ENCODE measurements at places on chromosomes 11 and 22.

DNA sequence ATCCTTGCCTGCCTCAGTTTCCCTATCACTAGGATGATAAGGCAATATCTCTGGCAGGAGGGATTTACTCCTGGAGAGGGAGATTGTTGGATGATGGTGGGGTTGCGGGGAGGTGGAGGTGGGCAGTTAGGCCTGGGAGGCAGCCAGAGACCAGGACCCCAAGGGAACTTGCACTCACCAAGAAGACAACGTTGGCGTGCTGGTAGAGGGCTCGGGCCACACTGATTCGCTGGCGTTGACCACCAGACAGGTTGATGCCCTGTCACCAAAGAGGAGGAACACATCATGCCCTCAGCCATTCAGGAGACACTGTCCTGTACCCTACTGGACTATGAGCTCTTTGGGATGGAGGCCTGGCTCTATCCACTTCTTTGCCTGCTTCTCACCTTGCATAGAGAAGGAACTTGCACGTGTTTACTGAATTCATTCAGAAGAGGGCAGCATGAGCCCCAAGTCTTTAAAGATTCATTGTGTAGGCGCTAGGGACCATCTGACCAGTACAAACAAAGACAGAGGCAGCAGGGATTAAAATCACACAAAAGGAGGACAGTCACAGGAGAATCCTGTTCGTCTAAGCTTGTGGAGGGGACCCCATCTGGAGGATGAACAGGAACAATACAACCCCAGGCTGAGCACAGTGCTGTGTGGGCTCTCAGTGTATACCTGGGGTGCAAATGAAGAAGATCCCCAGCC, 24.2 kb upstream of the KCNJ11 start:
- DNase-seq: no peak

- no peak for DNase-seq
Measured at GRCh38 chr11:8030526-8031247, 43.5 kb downstream of the EIF3F start.

DNA sequence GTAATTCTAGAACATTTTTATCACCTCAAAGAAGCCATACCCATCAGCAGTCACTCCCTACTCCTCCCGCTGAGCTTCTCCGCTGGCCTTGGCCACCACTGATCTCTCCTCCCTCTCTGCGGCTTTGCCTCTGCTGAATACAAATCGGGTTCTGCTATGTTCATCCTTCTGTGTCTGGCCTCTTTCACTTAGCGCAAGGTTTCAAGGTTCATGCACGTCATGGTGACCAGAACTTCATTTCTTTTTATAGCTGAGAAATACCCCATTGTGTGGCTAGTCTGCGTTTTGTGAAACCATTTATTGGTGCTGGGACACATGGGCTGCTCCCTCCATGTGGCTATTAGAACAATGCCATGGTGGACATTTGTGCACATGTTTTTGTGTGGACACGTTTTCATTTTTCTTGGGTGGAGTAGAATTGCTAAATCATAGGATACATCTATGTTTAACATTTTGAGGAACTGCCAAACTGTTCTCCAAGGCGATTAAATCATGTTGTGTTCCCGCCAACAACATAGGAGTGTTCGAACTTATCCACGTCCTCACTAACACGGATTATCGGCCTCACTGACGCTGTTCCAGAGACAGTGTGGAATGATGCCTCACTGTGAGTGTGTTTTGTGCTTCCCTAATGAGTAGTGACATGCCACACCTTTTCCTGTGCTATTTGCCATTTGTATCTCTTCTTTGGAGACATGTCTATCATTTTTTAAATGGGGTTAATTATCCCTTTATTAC, 24.2 kb upstream of the KRTAP5-6 start:
- peak; percentile 63 for DNase-seq

DNA sequence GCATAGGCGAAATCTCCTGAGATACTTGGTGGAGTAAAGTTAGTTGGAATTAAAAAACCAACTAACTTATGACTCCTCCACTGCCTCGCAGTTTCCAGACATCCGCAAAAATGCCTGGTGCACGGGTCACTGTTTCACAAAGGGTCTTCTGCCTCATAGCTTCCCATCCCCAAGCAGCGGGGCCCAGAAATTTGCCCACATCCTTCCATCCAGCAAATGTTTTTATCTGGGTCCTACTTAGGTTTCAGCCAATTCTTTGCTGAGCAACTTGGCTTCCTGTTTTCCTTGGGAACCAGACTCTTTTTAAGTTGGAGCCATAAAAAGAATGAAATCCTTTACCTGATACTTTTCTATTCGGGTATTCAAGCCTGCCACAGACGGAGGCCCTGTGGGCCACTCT, 36.2 kb downstream of the FZD4 start:
- no peak for DNase-seq

- DNase-seq: no peak
Measured at GRCh38 chr11:114272311-114272710, 23.9 kb upstream of the NNMT start.

DNA sequence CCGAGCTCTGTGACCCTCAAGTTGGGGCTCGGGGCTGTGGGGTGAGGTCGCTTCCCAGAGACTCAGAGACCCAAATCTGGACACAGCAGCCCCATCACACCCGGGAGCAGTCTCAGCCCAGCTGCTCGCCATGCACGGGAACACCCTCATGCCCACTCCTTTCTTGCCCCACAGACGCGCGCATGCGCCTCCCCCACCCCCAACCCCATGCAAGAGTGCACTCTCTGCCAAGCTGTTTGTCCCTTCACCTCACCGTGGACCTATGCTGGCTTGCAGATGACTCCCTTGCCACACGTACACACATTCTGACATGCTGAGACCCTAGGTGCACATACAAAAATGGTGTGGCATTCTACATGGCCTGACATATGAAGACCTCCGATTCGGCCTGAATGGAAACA, 478 bp upstream of the CD248 start:
- DNase-seq: no peak

- DNase-seq: no peak
Measured at GRCh38 chr11:117197516-117198456, 1.4 kb upstream of the TAGLN start.

DNA sequence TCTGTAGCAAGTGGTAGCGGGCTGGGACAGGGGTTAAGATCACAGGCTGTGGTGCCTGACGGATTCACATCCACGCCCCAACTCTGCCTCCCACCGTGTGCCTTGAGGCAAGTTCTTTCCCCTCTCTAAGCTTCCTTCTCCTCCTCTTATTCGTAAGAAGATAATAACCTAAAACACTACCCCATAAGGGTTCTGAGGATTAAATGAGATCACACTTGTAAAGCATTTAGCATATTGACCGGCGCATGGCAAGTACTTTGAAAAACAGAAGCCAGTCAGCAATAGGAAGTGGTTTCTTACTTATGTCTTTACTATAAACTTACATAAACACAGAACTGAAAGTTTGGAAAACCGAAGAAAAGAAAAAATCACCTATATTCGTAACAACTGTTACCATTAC, 15.5 kb upstream of the LMO2 start:
- no peak for DNase-seq

- peak; percentile 14 for DNase-seq
Measured at GRCh38 chr22:49213731-49214352, 613.8 kb downstream of the BRD1 start.

DNA sequence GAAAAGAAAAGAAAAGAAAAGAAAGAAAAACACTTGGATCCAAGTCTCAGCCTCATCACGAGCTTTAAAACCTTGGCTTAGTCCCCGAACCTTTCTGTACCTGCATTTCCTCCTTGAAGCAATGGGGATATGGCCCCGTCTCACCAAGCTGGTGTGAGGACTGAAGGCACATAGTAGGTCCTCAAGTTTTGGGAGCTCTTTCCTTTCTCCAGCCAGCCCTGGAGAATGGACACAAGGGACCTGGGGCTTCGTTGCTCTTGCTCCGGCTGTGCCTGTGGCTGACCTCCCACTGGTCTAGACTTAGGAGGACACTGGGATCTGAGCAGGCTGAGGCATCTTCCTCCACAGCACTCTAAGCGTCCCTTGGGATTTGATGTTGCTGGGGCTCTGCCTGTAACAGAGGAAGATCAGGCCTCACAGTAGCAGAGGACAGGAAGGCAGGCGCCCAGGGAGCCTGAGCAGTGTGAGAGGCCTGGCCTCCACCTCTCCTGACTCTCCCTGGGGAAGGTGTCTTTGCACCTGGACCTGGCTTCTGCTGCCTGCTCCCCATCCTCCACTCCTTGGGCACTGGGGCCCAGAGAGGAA, 32.8 kb downstream of the KCNC1 start:
- DNase-seq: no peak

DNA sequence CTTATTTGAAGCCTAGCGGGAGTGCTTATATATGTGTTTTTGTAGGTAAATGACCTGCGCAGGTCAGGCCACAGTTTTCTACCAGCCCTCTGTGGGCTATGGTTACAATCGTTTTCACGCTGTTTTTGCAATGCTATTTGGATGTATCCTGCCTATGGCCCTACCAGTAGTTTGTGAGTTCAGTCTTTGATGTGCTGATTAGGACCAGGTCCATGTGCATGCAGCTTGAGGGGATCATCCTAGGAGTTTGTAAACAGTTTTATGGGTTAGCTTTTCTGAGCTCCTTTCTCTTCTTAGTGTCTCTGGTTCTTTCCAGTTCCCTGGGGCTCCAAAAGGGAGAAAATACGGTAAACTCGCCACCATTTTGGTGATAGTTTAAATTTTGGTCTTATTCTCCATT, 142.5 kb downstream of the LDLRAD3 start:
- no peak for DNase-seq

GRCh38 chr11:33448461-33449130, 191.4 kb downstream of the HIPK3 start:
- no peak for DNase-seq

DNA sequence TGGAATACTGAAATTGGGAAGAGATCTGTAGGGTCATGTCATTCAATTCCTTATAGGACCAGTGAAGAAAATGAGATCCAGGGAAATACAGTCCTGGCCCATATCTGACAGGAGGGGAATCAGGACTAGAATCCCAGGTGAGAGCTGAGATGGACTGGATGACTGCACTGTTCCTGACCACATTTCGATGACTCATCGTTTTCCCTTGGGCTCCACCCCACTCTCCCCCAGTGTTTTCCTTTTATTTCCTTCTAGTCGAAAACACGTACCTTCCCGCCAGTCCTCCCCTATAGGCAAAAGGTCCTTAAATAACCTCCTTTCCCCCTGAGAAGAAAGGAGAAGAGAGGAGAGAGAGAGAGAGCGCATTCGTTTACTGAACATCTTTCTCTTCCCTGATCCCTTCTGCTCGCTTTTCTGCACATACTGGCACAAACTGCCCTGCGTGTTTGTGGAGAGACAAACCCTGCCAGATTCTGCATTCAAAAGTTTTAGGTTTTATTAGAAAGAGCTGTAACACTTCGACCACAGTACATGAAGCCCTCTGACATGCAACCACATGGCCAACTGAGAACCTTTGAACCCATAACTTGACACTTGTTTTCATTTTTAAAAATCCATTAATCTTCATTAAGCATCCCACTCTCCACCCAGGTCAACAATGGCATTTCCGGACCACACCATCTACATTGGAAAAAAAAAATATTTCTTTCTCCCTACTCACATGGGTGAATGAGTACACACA, 565.7 kb downstream of the METTL15 start:
- DNase-seq: no peak

DNA sequence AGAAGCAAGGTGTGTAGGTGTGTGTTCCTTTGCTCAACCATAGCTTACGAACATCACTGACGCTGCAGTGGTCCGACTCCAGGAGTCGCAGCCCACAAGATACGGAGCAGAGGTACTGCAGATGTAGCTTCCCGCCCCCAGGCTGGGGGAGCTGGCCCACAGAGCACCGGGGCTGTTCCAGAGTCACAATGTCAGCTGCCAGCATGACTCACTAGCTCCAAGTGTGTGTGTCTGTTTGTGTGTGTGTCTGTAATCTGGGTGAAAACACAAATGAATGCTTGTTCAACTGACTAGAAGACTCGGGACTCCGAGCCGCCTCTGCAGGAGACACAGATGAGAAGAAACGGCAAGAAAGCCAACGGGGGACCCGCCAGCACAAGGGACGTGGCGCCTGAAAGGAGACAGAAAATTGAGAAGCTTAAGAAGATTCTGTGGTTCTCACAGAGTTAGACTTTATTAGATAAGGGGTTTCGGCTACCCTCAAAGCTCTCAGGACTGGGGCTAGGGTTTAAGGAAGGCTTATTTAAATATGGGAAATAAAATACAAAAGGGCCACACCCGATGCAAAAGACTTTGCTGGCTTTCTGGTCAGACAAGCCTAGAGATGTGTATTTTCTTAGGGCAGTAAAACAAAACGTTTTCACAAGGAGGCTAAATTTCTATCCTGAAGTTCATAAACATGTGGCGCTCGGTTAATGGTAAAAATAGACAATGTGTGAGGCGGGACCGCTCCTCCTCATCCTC, 10.7 kb downstream of the VSIG10L2 start:
- DNase-seq: peak; percentile 60

- no peak for DNase-seq
Measured at GRCh38 chr11:69219991-69220390, 64.3 kb downstream of the SMIM38 start.

GRCh38 chr11:97948793-97949192, 1072.0 kb upstream of the CNTN5 start:
- DNase-seq: no peak

DNA sequence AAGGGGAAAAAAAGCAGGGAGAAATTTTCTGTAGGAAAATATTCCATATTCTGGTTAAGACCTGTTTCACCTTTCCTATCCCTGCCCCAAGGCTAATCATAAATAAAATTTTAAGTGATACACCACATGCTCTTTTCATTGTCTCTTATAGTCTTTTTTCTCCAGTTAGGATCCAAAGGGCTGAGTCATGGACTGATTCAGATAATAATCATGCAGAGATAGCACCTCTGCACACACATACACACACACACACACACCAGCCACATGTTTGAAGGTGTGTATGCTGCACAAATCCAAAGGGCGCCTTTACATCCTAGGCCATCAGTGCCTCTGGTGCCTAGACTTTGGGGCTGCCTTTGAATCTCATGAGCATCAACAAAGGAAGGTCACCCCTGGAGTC, 35.5 kb upstream of the CWF19L2 start:
- DNase-seq: no peak

DNA sequence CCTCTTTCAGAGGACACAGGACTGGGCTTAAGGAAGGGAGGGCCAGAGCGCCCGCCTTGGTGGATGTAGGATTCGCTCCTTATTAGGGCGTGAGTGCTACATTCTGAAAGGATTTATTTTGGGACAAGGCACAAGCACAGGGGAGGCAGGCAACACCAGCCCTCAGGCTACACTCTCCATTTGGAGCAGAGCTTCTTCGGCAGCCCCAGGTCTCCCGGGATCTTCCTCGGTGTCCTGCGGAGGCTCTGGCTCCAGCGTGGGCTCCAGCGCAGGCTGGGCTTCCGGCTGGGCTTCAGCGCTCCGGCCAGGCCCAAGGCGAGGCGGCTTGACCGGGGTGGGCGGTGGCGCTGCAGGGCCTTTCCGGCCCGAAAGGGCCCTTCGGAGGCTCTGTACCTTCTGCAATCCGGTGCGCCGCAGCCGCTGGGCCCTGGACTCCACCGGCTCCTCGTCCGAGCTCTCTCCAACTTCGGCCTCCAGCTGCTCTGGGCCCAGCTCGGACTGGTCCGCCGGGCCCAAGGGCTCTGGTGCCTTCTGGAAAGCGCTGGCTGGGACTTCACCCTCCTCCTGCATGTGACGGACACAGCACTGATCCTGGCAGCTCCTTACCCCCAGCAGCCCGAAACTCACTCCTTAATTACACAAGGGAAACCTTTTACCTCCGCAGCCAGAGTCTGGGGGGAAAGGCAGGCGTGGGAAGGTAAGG, 1.1 kb downstream of the CAVIN3 start:
- DNase-seq: no peak
